Inflammatory macrophage treated with lipopolysaccharide for 1 hour (primary cell): ENCODE measurements at places on chromosomes 1 and 21.

- DNase-seq = peak; percentile 58
Observed at GRCh38 chr1:219798283-219799030, 129.9 kb downstream of the SLC30A10 start.

DNA sequence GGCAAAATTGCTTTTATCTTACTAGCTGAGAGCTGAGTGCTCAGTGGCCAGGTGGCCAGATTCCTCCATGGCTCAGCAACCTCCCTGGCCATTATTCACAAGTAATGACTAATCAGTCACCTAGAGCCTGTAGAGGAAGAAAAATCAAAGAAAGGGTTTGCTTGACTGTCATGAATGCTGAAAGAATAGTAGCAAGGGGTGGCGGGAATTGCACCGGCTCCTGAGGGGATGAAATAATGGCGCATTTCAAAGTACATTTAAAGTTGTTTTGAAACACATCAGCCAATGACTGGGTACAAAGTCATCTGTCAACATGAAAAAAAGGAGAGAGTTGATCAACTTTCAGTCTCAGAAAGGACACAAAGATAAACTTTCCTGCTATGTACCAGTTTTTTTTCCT, 99.5 kb downstream of the OMA1 start:
- DNase-seq = no peak

GRCh38 chr1:45134461-45134873, 71.9 kb downstream of the ZSWIM5 start:
- DNase-seq = no peak

GRCh38 chr1:43549921-43550597, 19.4 kb downstream of the PTPRF start:
- no peak for DNase-seq

GRCh38 chr1:203126151-203126865, 1.2 kb upstream of the ADORA1 start:
- peak; percentile 72 for DNase-seq

- no peak for DNase-seq
Observed at GRCh38 chr1:162502928-162503327, 5.3 kb downstream of the UHMK1 start.

GRCh38 chr1:244047621-244048255, 3.3 kb upstream of the ZBTB18 start:
- DNase-seq = peak; percentile 54

DNA sequence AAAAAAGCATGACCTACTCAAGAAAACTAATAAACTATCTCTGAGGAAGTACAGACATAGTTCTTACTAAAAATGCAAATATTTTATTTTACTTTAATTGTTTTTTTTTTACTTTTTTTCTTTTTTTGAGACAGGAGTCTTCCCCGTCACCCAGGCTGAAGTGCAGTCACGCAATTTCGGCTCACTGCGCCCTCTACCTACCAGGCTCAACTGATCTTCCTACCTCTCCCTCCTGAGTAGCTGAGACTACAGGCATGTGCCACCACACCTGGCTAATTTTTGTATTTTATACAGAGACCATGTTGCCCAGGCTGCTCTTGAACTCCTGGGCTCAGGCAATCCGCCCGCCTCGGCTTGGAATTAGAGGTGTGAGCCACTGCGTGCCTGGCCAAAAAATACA, 1263.1 kb downstream of the KCNT2 start:
- DNase-seq = no peak

DNA sequence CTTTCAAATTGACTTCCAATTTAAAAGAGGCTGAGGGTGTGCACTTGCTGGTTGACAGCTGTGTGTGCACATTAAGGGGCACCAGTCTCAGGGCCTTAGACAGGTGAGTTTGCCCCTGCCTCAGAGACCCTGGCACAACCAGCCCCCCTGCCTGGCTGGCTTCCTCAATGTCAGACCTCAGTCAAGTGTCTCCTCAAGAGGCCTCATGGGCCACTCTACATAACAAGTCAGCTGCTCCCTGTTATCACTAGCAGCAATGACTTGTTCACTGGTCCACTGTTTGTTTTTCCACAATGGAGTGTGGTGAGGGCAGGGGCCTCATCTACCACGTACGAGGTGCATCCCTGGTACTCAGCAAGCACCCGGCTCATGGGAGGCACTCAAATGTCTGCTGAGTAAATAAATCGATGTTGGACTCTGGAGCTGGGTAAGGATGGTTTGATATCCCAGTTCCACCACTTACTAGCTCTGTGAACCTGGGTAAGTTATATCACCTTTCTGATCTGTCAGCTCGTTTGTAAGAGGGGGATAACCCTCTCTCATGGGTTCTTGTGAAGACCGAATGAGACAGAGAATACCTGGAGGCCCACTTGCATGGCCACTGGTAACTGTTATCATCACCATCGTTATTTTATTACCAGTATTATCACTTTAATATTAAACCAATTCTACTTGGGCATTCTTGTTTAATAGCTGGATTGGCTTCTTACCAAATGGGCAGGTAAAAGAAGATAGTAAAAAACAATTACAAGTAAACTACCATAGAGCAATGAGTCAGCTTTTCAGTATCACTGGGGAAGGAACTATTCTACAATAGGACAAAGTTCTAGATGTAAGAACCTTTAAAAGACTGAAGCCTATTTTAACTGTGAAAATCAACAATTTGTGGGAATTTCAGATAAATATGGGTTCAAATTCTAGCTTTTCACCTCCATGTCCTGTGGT, 64.6 kb downstream of the SLC66A1 start:
- no peak for DNase-seq

DNA sequence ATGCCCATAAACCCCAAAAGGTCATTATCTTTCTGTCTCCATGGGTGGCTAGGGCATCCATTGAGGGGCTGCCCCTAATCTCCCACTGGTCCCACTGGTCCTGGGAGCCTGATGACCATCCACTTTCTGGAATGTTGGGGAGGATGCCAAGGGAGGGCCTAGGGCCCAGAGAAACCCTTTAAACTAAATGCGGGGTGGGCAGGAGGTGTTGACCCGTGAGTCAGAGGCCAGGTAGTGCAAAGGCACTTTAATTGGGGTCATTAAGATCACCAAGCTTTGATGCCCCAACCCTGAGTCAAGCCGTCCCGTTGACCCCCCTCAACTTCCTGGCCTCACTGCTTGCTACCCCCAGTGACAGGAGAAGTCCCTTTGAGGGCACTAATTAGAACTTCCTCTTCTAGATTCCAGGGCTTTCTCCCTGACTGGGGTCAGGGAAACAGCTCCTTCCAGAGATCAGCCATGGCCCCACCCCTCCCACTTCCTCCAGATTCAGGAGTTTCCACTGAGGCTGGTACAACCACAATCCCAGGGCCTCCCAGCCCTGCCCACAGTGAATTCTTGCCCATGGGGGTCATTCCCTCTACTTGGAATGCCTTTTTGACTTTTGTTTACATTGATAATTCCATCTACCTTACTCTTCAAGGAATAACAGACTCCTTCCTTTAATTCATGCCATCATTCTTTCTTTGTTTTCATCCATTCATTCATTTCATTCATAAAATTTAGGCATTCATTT, 15.5 kb upstream of the SERINC2 start:
- no peak for DNase-seq

DNA sequence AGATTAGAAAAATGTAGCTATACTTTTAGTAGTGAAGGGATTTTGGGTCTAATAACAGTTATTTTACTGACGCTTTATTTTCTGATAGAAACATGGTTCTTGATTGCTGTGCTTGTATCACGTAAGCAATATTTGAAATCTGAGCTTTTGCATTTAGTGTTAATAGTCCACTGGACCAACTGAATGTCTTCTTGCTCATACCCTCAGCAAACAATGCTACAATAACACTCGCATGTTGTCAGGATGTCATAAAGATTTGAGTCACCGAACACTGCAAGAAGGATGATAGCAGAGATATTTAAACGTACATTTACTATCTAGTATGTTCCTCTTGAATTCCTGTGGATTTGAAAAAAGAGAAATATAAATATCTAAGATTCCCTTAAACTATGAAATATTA, 7.5 kb downstream of the DYRK1A start:
- no peak for DNase-seq

- no peak for DNase-seq
Observed at GRCh38 chr1:43121256-43121900, 50.7 kb downstream of the EBNA1BP2 start.

- DNase-seq = no peak
Observed at GRCh38 chr1:28058168-28058567, 30.2 kb downstream of the EYA3 start.

DNA sequence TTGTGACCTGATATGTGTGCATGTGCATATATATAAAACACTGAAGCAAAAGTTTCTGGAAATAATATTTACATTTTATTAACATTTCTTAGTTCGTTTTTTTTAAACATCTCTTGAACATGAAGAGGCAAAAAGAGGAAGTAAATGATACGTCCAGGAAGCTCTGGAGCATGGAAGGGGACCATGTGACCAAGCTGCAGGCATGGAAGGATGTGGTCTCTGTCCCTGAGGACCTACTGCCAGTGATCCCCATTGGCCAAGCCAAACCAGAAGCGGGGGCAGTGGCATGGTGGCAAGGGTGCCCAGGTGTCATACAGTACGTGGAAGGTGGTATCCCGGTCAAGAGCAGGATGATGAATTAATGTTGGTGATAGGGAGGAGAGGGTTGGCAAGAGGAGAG, 268.3 kb upstream of the PROX1 start:
- DNase-seq = no peak

- no peak for DNase-seq
Observed at GRCh38 chr1:10650556-10651388, 145.7 kb downstream of the CASZ1 start.

GRCh38 chr1:97907886-97908285, 12.9 kb downstream of the DPYD start:
- peak; percentile 70 for DNase-seq

- DNase-seq = no peak
Observed at GRCh38 chr1:15171271-15171908, 17.8 kb downstream of the TMEM51 start.

DNA sequence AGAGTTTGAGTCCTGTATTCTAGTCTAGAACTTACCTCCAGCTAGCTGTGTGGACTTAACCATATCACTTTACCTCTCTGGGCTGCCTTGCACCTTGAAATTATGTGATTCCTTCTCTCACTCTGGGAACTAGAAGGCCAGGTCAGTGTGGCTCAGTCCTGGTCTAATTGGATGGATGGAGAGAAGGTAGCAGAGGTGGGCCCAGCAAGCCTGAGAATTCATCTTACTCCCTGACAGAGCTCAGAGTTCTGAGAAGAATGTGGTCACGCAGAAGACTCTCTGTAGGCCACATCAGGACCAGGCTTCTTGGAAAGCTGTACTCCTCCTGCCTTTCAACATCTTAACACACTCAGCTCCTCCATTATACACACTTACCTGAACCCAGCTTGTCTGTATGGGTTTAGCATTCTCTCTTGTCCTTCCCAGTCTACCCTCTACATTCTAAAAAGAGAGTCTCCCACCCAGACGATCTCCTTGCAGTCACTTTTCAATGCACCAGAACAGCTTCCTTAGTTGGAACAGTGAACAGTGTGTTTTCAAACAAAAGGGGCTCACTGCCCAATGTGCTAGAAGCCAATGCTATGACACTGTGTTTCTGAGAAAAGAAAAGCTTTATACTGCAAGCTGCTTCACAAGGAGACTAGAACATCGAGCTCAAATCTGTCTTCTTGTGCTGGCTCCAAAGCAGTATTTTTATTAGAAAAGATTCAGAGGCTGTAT, 60.5 kb downstream of the CAPN9 start:
- DNase-seq = no peak

- no peak for DNase-seq
Observed at GRCh38 chr1:119898981-119899720, 2.8 kb upstream of the ADAM30 start.

GRCh38 chr1:70707214-70707613, 296.1 kb downstream of the CTH start:
- DNase-seq = no peak

- no peak for DNase-seq
Observed at GRCh38 chr1:175763797-175764196, 20.4 kb upstream of the TNR start.

DNA sequence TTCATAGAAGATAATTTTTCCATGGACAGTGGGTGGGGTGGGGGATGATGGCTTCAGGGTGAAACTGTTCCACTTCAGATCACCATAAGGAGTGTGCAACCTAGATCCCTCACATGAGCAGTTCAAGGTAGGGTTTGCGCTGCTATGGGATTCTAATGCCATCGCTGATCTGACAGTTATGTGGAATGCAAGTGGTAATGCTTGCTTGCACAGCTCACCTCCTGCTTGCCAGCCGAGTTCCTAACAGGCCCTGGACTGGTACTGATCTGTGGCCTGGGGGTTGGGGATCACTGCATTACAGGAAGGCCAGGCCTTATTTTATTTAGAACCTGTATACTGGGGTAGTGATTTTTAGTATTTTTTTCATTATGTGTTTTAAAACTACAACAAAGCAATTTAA, 22.0 kb downstream of the MAN1A2 start:
- DNase-seq = no peak

DNA sequence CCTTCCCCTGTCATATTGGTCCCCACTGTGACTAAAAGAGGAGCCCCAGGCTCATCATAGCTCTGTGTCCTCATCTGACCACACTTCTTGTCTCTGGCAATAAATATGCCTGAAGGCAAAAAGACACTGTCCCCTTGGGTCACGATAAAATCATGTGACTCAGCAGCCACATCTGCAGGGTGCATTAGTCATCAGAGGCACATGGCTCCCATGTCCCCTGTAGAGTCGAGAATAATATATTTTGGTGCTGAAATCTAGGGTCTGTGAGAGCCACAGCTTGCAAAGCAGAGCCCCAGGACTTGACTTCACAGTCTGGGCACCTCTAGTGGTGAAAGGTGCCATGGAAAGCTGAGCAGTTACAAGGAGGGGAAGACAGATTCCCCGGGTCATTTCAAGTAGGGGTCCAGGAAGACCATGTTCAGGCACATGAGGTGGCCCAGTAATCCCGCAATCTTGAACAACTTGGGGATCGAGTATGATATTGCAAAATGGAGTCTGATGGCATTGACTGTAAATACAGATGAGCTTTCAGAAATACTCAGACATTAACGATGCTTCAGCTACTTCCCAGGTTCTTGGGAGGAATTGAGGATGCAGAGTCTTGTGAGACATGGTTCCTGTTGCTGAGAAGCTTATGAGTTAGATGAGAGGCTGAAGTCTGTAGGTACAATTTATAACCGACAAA, 68.6 kb downstream of the SLC35F3 start:
- DNase-seq = no peak

GRCh38 chr1:47753808-47754207, 243.4 kb downstream of the TRABD2B start:
- no peak for DNase-seq

GRCh38 chr1:210264496-210265380, 32.1 kb downstream of the SERTAD4 start:
- DNase-seq = no peak

DNA sequence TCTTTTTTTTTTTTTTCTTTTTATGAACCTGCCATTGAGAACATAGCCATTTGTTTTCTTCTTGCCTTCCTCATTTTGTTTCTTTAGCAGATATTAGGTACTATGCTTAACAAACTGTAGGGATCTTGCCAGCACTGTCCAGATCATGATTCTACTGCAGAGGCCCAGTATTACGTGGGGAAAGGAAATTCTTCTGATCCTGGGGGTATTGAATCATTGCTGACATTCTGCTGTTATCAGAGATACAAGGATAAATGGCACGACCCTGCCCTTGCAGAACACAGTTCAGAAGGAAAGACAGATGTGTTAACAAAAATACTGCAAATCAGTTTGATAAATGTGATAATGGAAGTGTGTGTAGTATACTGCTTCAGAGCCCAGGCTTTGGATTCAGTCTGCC, 56.2 kb downstream of the BTBD8 start:
- DNase-seq = no peak
